ENCODE measurements at places on chromosomes 2 and 18. TPM values are rescaled to one million over a fixed set of nuclear protein-coding genes. Genes with fewer than 3 reads are reported as not detected.

GRCh38 chr2:169173876-169174275, 104.5 kb downstream of the DHRS9 start:
- no peak for DNase-seq

DNA sequence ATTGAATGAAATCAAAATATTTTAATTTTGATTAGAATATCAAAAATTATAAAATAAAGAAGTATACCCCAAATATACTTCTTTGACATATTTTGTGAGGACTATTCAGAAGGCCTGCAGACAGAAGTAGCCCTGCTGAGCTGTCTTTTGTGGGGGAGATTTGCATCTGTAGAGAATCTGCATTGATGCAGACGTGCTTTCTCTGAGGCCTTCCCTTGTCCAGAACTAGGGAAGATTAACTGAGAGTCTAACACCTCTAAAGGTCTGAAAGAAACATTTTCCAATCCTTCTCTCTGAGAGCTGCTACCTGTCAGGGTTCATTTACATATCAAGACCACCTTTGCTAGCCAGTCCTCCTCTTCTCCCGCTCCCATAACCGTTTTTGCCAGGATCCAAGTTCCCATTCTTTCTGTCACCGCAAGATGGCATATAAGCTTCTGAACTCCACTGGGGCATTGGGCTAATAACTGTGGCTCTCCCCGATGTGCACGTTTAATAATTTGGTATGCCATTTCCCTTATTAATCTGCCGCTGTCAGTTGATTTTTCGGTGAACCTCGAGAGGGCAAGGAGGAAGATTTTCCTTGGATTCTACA, 510.4 kb upstream of the CNTNAP5 start:
- no peak for DNase-seq

- no peak for DNase-seq
These were observed 2.2 kb downstream of the B3GNT2 start for GRCh38 chr2:62197925-62198633.

- no peak for DNase-seq
These were observed 186.7 kb upstream of the ETAA1 start for GRCh38 chr2:67210430-67210829.

- no peak for DNase-seq
These were observed 37.5 kb downstream of the POLR1A start for GRCh38 chr2:86068136-86068588.

DNA sequence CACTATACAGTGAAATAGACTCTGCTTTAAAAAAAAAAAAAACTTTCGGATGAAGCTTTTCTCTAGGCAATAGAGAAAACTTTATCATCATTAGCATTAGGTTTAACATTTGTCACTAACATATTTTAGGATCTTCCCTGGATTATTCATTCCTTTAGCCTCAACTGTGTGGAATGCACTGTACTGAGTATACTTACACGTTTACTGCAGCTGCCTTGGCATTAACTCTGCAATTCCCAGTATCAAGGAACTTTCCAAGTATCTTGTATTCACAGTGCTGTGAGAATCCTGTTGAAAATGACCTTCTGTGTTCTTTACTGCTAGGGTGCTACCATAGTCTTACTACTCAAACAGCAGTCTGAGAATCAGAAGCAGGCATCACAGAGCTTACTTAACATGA, 328.2 kb upstream of the COL3A1 start:
- DNase-seq = no peak

DNA sequence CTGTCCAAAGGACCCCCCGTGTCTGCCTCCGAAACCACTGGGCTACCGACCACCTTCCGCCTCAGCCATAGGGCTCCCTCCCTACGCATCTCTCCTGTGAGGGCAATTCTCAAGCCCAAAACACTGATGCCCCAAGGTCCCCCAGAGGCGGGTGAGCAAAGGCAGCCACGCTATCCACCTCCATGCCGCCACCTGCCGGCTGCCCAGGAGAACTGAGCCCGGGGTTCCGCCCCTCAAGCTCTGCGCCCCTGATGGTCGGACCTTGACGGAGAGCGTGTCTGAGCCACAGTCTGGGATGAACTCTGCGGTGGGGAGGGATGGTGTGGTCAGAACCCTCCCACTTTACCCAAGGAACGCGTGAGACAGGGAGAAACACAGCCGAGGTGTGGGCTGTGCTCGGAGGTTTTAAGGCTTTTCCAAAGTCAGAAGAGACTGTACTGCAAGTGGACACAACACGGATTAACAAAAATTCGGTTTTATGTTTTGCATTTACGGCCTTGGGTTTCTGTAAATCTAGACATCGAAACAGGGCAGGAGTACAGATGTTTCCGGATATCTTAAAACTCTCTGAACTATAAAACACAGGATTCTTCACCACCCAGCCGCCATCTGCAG, 114.1 kb downstream of the ZNF516 start:
- DNase-seq = no peak

DNA sequence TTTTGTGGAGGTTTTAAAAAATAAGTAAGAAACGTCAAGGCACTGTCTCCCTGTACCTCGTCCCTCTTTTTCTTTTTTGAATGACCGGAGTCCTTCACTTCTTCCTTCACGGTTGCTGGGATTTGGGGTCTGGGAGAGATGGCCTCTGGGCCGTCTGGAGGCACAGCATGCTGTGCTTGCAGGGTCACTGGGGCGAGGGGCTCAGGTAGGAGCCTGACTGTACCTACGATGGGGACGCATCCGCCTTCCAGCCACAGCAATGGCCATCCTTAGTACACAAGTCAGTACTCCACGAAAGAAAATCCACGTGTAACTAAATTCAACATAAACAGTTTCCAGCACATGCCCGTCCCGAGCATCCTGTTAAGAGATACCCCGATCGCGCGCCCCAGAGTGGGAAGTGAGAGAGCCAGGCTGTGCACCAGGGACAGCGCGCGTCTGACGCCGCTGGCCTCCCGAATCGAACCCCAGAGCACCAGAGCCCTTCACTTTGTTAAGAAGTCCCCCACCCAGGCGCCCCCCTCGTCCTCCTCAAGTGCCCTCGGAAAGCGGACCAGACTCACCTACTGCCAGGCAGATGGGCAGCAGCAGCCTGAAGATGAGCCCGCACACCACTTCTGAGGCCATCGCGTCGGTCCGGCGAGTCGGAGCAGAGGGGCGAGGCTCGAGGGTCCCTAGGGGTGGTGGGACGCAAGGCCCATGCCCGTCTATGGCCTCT, 1.2 kb downstream of the PIEZO2 start:
- no peak for DNase-seq

- no peak for DNase-seq
These were observed 1.7 kb downstream of the CCBE1 start for GRCh38 chr18:59695551-59695950.

- no peak for DNase-seq
These were observed 35.9 kb downstream of the AFF3 start for GRCh38 chr2:100106460-100106859.

DNA sequence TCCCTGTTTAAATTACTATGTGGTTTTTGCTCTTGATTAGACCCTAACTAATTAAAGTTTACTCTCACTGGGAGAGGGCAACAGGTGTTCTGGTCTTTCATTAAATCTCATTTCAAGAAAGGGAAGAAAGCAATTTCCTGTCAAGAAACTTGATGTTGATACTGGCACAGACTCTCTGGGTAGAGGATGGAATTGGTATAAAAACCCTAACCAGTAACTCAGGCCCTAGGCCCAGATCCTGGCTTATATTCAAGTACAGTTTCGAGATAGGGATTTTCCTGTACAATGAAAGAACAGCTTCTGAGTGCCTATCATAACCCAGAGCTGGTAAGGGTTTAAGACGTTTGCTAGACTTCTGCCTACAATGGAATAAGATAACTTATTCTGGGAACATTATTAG, 61.6 kb upstream of the ACYP2 start:
- DNase-seq = no peak

DNA sequence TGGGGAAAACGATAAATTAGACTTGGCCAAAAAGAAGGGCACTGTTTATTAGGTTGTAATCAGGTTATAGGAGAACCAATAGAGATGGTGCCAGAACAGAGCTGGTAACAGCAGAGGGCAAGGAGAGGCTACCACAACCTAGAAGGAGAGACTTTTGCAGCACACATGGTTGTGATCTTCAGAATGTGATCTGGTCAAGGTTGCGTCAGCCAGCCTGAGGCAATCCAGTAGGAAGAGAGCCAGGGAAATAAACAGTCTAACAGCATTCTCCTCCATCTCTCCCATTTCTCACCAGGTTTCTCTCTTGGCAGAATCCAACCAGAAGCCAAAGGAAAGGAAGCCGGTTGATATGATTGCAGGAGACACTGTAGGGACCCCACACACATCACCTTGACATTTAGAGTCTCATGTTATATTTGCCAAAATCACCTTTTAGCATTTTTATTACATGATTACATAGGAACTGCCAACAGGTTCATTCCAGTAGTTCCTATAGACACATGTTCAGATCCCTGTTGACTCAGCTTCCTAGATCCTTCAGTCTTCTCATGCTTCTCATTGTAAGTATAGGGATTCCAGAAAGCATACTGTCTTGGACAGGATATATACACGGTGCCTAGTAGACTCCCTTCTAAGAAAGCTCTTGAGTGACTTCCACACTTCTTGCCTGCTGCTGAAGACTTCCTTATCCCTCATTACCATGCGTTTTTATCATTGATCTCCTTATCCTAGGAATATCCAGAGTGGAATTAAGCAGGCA, 17.6 kb upstream of the SPATS2L start:
- DNase-seq = no peak

- no peak for DNase-seq
These were observed 25.5 kb upstream of the MYO3B start for GRCh38 chr2:170152421-170152820.

- DNase-seq = no peak
These were observed 1103.2 kb upstream of the ZEB2 start for GRCh38 chr2:145623136-145623535.

DNA sequence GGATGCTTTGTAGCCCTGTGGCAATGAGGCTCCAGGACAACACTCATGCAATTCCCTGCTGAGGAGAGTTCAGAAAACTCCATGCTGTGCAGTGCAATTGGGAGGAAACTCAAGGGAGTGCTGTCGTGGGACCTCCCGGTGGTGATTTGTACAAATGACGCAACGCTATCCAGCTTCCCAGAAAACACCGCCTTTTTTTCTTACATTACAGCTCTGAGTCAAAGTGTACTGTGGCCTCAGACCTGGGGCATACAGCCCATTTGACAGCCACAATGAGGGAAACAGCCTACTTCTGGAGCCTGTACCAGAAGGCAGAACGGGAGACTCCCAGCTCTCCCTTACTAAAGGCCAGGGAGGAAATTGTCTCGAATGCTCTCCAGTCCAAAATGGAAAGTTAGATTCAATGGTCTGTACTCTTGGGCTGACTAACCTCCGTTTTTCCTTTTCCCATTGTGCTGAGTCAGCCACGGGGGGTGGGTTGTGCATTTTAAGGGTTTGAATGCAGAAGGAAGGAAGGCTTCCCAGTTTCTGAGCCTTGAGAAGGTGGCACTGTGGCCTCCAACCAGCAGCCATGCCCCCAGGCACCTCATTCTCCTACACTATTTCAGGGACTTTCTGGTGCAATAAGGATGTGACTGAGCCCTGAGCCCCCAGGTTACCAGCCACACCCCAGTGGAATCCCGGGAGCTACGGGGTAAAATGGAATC, 16.4 kb upstream of the CYP1B1 start:
- DNase-seq = no peak

GRCh38 chr2:227057060-227057459, 106.9 kb downstream of the COL4A4 start:
- DNase-seq = no peak

DNA sequence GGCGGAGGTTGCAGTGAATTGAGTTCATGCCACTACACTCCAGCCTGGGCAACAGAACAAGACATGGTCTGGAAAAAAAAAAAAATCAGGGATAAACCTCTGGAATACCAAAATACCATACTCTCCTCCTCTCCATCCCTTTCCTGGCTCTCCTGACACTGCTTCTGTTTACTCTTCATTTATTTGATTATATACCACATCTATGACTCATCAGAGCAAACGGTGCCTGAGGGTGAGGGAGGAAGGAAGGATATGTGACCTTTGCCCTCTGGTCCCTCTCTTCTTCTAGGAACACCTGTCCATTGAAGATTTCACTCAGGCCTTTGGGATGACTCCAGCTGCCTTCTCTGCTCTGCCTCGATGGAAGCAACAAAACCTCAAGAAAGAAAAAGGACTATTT, 30.0 kb downstream of the VIL1 start:
- no peak for DNase-seq

GRCh38 chr2:69509011-69509749, 71.9 kb upstream of the NFU1 start:
- DNase-seq = no peak

- DNase-seq = no peak
These were observed 136.2 kb downstream of the DIS3L2 start for GRCh38 chr2:232097758-232098157.

DNA sequence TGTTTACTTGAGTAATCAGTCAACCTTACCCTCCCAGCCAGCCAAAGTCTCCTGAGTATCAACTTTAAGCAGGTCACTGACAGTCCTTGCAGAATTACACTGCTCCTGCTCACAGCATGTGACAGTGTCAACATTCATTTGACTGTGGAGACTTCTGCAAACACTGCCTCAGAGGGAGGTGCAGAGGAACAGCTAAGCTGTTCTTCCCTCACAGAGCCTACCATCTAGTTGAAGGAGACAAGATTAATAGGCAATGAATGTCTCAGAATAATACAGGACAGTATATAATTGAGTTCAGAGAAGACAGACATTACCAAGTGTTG, 11.9 kb downstream of the SLC14A2 start:
- no peak for DNase-seq

GRCh38 chr2:7899923-7900322, 781.9 kb upstream of the ID2 start:
- no peak for DNase-seq

- DNase-seq = no peak
These were observed 1304.4 kb upstream of the ACVR2A start for GRCh38 chr2:146540271-146540932.

DNA sequence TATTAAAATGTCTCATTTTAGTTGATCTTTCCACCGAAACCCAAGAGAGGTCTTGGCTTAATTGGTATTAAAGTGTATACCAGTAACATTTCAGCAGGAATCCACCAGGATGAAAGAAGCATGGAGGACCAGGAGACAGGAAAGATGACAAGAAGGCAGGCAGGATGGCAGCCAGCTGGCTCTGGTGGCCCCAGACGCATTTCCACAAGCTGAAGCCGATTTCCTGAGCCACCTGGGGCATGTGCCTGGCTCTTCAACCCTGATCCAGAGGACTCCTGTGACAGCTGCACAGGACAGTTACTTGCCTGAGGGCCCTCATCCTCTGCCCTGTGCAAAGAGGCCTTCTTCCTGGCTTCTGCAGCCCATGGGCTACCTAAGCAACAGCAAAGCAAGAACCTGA, 56.9 kb upstream of the NFU1 start:
- DNase-seq = no peak

Gene PIEZO2
- total RNA-seq = 12.3 TPM

Gene ALLC
- total RNA-seq = 1.3 TPM

Gene SCYGR4
- not detected for total RNA-seq

Gene ADAM17
- total RNA-seq = 14.1 TPM

Gene QPCT
- 1.1 TPM for total RNA-seq

Gene MC2R
- not detected for total RNA-seq

Gene SLC9A2
- total RNA-seq = under 0.01 TPM

Gene PCARE
- not detected for total RNA-seq

Gene SERPINB11
- total RNA-seq = 0.47 TPM

Gene MBD2
- total RNA-seq = 11.8 TPM

Gene RAB3GAP1
- 30.0 TPM for total RNA-seq

All from liver (tissue), 10 donors.